Stimulated activated CD4-positive, alpha-beta T cell treated with anti-CD3 and anti-CD28 coated beads, Interleukin-4, amount 100 ng/mL, for 24 hours (primary cell): ENCODE measurements at places on chromosomes 7 and 10.

GRCh38 chr7:15753887-15754579 lies 67.5 kb upstream of the MEOX2 start:
- no peak for DNase-seq

GRCh38 chr7:131581241-131582051 lies 25.0 kb upstream of the PODXL start:
- DNase-seq, result no peak

DNA sequence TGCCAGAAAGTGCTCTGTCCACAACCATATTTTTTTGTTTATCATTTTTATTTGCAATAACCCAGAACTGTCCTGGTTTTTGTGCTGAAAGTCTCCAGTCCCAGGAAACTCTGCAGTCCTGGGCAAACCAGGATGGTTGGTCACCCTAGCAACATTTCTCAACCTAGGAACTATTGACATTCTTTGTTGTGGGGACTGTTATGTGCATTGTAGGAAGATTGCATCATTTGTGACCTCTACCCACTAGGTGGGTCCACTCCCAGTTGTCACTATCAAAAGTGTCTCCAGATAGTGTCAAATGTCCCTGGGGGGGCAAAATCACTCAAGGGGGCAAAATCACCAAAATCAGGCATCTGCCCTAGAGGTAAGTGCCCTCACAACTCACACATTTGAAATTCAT lies 14.0 kb upstream of the SRI start:
- DNase-seq, result no peak

GRCh38 chr7:92949748-92950147 lies 113.4 kb upstream of the CDK6 start:
- DNase-seq, result no peak

DNA sequence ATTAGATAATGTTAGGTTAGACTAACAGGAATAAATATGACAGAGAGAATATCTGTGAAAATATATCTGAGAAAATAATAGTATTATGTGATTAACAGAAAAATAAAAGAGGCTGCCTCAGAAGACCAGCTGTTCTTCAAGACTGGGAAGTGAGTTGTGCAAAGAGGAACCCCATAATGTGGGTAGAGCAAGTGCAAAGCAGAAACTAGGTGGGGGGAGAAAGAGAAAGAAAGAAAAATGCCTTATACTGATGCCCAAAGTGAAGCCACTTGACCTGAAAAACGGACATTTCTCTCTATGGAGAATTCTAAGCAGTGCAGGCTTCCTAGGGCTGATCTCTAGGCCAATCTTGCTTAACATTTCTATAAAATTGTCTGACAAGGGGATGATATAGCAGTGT lies 3.8 kb downstream of the NEBL start:
- no peak for DNase-seq
